Stimulated activated naive CD4-positive, alpha-beta T cell treated with Interleukin-2 at 50 U/mL for 16 hours (primary cell): ENCODE measurements at places on chromosomes 4 and X.

DNA sequence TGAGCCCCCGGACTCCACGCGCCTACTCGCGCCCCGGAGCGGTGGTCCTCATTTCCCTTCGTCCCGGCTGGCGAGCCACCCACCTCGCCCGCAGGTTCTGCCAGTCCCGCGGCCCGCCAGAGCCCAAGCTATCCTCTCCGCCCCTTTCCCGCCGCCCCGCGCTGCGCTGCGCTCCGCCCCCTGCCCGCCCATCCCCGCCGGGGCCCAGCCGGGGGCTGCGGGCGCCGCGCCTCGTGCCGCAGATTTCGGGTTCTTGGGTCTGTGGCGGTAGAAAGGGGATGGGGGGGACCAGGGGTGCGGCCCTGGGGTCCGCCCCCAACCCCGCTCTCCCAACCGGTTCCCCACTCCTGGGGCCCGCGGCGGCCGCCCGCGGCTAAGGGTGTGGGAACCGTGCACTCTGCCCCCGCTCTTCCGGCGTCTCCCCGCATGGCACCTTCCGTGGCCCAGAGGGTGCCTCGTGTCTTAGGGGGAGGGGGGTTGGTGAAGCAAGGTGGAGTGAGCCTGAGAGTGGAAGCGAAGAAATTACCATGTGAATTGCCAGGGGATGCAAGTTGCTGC, 650.8 kb upstream of the DIPK2B start:
- DNase-seq, result peak; percentile 64

DNA sequence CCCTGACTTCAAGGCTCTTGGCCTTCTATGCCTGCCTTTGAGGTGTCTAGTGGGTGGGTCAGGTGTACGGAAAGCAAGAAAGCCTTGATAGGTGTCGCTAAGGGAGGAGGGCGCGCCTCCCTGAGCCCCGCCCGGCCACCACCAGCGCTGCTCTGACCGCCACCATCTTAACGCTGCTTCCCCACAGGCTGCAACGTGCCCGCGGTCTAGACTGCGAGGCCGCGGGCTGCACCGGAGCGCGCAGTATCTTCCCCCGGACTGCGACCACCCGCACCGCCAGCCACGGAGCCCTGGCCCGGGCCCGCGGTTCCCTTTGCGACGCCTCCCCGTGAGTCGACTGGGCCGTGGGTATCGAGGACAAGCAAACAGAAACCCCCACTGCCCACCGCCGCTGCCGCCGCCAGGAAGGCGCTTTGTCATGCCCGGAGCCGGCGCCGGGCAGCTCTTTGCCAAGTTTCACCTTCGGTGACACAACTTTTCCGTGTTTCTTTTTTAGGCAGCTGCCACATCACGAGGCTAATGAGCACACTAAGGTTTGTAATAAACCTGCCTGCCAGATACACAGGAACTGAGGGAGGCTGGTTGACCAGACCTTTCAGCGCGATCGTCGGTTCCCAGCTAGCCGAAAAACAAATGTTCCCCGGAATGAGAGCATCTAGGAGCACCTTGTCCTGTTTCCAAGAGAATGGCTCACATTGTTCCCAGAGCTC, 335.8 kb upstream of the F9 start:
- no peak for DNase-seq

DNA sequence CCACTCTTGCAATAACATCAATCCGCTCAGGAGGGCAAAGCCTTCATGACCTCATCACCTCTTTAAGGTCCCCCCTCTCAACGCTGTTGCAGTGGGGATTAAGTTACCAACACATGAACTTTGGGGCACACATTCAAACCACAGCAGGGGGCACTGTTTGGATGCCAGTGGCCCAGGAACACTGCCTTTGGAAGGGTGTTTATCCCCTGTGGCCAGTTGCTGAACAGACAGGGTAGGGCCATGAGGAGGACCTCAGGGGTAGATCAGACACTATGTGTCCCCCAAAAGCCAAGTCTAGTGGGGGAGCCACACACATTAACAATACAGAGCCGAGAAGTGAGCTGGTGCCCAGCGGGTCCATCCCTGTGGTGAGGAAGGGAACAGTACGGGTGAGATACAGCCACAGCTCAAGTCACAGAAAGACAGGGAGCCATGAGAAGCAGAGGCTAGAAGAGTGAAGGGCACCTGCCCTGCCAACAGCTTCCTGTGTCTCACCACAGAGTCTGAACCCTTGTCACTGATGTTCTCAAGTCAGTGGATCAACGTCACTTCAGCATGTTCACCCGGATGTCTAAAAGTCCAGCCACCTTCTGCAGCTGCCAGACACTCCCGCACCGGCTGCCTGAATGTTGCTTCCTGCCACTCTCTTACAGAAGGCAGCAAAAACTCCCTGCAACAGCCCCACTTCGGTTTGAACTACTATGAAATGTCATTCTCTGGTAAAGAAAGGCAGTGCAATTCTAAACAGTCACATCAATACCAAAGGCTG, 19.9 kb upstream of the MXD4 start:
- DNase-seq, result peak; percentile 48

- no peak for DNase-seq
These were observed 176.6 kb downstream of the NR3C2 start for GRCh38 chr4:148265627-148266026.
